ENCODE measurements at places on chromosomes 16 and 17.

- no peak for DNase-seq
Measured at GRCh38 chr17:74623693-74624093, at the start of gene CD300E. Gene CD300E (minus strand): TSS chr17:74623738. CDS start chr17:74623621, 117 bp downstream.

- DNase-seq = peak; percentile 72
Measured at GRCh38 chr17:56819431-56820145, 14.1 kb downstream of the C17orf67 start.

- peak; percentile 75 for DNase-seq
Measured at GRCh38 chr16:397736-398332, 835 bp downstream of the NME4 start.

DNA sequence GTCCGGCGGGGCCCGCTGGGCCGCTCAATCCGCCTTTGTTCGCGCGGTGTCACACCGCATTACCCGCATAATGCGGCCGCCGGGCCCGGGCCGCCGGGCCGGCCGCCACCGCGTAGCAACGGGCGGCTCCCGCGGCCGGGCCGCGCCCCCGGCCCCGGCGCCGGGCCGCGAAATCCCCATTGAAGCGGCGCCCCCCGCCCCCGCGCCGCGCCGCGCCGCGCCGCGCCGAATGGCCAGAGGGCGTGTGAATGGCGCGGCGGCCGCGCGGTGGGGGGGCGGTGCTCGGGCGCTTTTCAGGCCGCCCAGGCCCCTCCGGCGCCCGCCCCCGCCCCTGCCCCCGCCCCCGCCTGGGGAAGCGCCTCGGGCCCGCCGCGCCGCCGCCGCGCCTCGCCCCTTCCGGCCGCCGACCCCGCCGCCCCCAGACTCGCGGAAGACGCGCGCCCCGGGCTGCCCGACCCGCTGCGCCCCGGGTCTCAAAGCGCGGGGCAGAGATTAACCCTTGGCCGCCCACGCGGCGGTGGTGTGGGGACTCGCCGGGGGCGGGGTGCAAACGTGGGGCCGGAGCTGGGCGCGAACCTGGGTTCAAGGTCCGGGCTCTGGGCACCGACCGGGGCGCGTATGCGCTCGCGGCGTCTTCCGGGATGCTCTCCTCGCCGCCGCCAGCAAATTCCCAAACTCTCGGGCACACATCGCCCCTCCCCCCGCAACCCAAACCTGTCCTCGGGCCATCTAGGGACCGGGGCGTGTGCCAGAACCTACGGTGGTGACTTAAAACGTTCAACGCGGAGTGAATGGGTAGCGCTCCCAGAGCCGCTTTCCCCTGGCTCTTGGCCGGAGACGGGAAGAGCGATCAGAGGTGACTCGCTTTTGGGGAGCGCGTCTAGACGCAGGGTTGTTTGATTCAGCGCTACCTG, 46.7 kb downstream of the WNT3 start:
- DNase-seq = no peak

DNA sequence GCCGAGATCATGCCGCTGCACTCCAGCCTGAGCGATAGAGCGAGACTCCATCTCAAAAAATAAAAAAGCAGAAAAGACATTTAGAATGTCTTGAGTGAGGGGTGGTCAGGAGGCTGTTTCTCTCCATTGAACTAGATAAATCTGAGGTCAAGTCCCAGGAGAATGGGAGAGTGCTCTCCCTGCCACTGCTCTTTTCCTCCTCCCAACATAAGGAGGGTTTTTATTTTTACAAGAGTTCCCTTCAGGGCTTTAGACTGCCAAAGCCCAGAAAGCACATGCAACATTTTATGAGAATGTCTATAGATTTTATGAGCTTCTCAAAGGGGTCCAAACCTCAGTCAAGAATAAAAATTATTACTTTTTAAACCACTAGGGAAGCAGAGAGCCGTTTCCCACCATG, 1.6 kb downstream of the RND2 start:
- DNase-seq = no peak

GRCh38 chr17:45230787-45231480, 9.2 kb downstream of the FMNL1 start:
- no peak for DNase-seq

GRCh38 chr17:6358131-6358530, 76.8 kb downstream of the AIPL1 start:
- DNase-seq = no peak

- no peak for DNase-seq
Measured at GRCh38 chr16:8675183-8676159, 1.1 kb downstream of the ABAT start.

DNA sequence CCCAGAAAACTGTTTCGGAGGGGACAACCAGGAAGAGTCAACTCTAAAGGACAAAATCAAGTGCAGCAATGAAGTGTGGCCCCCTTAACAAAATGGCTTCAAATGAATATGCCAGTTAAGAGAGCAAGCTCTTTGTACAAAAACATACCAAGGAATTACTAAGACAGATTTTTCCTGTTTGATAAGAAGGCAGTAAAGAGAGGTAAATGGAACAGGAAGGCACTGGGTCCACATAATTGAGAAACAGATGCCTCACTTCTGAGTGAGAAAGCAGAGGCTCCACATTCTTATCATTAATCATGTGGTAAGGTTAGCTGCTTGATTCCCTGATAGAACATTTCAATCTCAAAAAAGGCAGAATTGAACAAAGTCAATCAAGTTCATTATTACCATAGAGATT, 44.9 kb downstream of the MBTD1 start:
- no peak for DNase-seq

GRCh38 chr17:4247361-4247970, 16.3 kb downstream of the ANKFY1 start:
- no peak for DNase-seq

- no peak for DNase-seq
Measured at GRCh38 chr16:31508706-31509195, 560 bp upstream of the RUSF1 start.

GRCh38 chr16:11333702-11334101, 11.6 kb upstream of the RMI2 start:
- no peak for DNase-seq

GRCh38 chr16:67372664-67373063, 20.6 kb downstream of the TPPP3 start:
- no peak for DNase-seq

GRCh38 chr17:74923538-74924249, 379 bp upstream of the OTOP2 start:
- peak; percentile 76 for DNase-seq

- DNase-seq = no peak
Measured at GRCh38 chr17:81941484-81942166, 4.5 kb upstream of the PYCR1 start.

GRCh38 chr16:11224096-11224893, 31.7 kb downstream of the SOCS1 start:
- DNase-seq = no peak

DNA sequence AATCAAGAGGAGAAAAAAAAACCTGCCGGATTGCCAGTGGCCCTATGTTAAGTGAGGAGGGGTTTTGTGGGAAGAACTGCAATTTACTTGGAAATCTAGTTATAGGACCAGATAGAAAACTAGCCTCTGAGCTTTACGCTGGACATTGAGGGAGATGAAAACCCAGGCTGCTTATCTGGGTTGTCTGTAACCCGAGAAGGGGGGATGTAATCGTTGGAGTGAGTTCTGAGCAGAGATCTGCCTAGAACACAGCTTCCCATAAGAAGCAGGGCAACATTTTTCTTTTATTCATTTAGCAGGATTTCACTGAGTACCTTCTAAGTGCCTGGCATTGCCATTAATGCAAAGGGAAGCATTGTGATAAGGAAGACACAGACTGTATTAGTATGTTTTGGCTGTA, 70.6 kb downstream of the KATNIP start:
- no peak for DNase-seq

DNA sequence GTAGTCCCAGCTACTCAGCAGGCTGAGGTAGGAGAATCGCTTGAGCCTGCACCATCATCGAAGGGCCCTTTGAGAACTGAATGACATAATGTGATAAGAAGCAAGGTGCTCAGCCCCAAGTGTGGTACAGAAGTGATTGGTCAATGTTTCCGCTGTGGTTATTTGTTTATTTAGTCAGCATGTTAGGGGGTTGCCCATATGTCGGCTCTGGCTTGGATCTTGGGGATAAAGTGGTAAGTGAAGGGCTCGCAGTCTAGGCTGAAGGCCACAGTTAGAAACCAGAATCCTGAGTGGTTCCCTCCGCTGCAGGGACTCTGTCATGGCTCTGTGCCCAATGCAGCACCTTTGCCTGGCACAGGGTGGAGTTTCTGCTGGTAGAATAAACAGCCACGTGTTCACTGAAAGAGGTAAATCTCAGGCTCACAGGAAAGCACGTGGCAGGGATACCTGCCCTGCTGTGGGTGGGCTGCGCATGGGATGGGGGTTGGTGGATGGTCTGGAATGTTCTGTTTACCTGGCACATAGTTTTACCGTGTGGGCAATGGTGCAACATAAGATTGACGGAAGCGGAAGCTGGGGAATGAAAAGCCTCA, 35.4 kb downstream of the SYT17 start:
- DNase-seq = no peak

DNA sequence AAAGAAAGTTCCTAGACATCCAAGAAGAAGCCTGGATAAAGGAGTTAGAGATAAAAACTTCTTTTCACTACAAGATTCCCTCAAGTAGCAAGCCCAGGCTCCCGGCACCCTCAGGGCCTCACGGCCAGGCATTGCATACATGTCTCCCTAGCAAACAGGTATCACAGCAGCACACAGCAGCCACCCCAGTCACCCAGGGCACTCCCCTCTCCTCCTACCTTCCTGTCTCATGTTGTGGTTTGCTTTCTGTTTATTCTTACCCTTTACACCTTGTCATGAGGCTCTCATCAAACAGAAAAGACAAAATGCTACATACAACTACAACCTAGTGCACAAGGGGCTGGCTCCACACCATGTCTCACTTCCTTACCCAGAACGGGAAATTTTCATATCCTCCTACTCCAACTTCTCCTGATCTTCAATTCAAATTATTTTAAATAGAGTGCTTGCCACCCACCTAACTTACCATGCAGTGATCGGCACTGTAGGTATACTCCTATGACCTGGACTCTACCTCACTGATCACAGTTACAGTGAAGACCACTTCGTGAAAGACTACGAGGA, 42.7 kb downstream of the XPO6 start:
- no peak for DNase-seq

- no peak for DNase-seq
Measured at GRCh38 chr16:88867581-88868246, 1.3 kb upstream of the PABPN1L start.

DNA sequence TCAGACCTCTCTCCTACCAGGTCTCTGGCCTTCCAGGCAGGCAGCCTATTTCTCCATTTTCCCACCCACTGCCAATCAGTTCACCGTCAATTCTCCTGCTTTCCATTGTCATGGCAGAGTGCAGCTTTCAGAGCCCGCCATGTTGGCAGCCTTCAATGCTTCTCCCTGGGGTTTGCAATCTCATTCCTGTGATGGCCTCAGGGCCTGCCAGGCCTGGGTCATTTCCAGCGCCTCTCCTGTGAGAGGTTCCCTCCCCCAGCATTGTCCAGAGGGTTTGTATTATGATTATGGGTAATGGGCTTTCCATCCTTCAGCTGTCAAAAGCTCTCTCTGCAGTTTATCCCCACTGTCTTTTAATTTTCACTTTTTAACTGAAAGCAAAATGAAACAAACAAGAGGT, 716.6 kb upstream of the CDH8 start:
- DNase-seq = no peak

DNA sequence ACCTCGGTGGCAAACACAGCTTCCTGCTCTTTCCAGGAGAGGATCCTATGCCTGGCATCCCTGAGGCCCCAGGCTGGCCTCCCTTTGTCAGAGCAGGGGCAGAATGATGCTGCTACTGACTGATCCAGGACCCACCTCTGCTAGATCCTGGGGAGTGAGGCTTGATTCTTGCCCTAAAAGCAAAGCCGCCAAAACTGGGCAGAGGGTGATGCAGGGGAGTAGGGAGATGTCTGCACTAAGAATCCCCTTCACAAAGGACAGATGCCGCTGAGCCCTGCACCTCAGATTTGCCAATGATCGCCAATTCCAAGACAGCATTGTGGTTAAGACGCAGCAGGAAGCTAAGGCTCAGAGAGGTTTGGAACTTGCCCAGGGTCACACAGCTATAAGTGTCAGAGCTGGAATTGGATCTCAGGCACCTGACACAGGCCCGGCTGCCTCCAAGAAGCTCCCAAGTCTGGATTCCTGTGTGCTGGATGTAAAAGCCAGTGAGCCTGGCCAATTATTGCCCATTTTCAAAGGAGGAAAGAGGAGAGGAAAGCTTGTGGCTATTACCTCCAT, 60.7 kb upstream of the TNRC6C start:
- no peak for DNase-seq

GRCh38 chr17:17258011-17258410, 21.0 kb upstream of the FLCN start:
- DNase-seq = no peak

DNA sequence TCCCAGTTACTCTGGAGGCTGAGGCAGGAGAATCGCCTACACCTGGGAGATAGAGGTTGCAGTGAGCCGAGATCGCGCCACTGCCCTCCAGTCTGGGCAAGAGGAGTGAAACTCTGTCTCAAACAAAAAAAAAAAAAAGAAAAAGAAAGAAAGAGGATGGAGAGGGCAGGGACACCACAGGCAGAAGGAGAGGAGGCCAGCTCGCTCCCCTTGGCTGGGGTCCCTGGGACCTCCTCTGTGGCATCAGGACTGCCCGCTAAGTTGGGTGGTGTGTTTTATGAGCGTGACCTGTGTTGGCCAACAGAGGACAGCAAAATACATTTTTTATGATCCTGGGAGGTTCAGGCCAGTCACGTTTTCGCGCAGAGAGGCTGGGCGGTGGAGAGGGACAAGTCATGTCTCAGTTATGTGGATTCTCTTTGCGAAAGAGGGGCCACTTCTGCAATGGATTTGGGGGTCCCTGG, 229.6 kb downstream of the MRTFB start:
- DNase-seq = no peak

DNA sequence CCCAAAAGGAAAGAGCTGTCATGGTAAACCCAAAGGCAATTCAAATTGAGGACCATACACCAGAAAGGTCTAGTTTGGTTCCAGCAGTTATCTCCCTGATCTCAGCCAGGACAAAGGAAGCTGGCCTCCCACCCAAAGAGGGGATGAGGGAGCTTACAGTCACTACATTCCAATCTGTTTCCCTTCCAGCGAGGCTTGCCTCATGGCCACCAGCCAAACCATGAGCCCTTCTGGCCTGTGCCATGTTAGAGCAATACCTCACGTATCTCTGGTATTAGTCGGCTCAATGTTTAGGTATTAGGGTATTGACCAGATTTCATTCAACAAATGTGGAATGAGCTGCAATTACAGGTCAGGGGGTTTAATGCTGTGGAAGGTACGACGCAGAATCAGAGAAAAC, 8.4 kb downstream of the NDUFAB1 start:
- DNase-seq = no peak

GRCh38 chr16:56368545-56368944, 56.8 kb downstream of the AMFR start:
- DNase-seq = no peak
